ENCODE measurements at places on chromosomes 12 and 14. TPM values are rescaled to one million over a fixed set of nuclear protein-coding genes. Genes with fewer than 3 reads are reported as not detected.

DNA sequence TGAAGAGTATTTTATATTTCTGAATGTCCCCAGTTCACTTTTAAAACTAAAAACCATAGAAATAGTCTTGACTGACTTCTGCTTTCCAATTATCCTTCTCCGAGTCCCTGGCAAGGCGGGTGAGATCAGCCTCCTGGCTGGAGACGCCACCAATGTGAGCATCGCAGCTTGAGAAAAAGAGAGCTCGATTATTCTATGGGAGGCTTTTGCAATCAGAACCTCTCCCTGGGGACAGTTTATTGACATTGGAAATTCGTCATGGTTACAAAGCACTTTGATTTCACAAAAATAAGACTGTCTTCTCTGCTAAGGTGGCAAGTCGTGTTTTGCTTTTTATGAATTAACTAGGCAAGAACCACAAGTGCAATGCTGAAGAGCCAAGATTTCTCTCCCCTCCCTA, 23.6 kb upstream of the GPHB5 start:
- no peak for DNase-seq

DNA sequence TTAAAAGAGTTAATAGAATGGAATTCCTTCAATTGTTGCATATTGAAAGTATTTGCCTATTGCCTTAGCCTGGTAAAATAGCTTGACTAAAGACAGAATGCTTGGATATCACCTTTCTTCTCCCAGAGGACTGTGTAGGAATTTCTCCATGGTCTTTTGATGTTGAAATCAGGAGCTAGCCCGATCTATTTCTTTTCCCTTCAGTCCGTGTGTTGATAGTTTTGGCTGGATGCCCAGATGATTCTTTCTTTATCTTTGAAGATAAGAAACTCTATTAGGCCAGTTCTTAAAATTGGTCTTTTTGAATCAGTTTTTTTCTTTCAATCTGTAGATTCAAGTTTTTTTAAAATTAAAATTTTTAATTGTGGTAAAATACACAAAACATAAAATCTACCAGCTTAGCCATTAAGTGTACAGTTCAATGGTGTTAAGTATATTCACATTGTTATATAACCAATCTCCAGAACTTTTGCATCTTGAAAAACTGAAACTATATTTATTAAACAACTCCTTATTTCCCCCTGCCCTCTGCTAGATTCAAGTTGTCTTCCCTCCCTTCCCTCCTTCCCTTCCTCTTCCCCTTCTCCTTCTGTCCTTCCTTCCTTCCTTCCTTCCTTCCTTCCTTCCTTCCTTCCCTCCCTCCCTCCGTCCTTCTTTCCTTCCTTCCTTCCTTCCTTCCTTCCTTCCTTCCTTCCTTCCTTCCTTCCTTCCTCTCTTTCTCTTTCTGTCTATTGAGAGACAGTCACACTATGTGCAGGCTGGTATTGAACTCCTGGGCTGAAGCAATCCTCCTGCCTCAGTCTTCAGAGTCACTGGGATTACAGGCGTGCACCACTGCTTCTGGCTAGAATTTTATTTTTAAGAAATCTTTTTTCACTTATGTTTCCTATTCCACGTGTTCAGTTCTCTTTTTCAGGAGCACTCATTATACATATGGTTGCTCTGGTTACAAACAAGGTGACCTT, 10.1 kb downstream of the LACRT start:
- no peak for DNase-seq

PRR4 gene
- total RNA-seq: not detected

DNA sequence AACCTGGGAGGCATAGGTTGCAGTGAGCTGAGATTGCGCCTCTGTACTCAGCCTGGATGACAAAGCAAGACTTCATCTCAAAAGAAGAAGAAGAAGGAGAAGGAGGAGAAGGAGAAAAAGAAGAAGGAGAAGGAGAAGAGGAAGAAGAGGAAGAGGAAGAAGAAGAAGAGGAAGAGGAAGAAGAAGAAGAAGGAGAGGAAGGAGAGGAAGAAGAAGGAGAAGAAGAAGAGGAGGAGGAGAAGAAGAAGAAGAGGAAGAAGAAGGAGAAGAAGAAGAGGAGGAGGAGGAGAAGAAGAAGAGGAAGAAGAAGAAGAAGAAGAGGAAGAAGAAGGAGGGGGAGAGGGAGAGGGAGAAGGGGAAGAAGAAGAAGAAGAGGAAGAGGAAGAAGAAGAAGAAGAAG, 12.9 kb upstream of the KRT8 start:
- no peak for DNase-seq

KTN1 gene
- total RNA-seq: 74.6 TPM
